ENCODE measurements at places on chromosomes 4 and X. TPM values are rescaled to one million over a fixed set of nuclear protein-coding genes. Genes with fewer than 3 reads are reported as not detected.

CSAG3 gene
- not detected for total RNA-seq

ATOH1 gene
- not detected for total RNA-seq

HSFX2 gene
- not detected for total RNA-seq

NDST3 gene
- not detected for total RNA-seq

ELMOD2 gene
- 19.3 TPM for total RNA-seq

MAGEB5 gene
- not detected for total RNA-seq

HCCS gene
- total RNA-seq: 19.4 TPM

ZNF330 gene
- 47.4 TPM for total RNA-seq

DNA sequence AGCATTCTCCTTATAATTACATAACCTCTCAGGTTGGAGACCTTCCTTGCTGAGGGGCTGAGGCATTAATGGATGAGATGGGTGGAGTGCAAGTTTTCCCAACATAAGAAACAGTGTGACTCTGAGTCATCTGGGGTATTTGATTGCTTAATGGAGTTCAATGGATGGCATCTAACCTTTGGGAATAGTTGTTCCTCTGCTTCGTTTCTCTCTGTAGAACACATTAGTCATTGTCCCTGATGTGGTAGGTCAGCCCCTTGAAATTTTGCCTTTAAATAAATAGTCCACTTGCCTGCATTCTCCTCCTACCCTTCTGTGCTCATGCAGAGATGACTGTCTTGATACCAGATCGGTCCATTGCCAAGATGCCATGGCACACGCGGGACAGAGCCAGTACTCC, 38.6 kb downstream of the SLITRK2 start:
- DNase-seq: no peak

DNA sequence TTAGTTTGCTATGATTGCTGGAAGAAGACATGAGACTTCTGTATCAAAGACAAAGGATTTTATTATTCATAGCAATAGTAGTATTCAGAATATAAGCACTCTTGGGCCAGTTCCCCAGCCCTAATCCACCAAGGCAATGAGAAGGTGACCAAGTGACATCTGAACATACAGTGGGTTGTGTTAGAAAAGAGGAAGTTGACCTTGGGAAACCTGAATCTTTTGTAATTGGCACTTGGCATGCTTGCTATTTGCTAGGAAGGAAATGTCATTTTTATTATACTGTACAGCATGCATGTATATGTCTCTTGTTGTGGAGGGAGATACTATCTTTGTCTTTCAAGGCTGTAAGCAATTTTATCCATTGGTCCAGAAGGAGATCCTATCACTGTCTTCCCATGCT, 216.1 kb upstream of the FAT1 start:
- no peak for DNase-seq

DNA sequence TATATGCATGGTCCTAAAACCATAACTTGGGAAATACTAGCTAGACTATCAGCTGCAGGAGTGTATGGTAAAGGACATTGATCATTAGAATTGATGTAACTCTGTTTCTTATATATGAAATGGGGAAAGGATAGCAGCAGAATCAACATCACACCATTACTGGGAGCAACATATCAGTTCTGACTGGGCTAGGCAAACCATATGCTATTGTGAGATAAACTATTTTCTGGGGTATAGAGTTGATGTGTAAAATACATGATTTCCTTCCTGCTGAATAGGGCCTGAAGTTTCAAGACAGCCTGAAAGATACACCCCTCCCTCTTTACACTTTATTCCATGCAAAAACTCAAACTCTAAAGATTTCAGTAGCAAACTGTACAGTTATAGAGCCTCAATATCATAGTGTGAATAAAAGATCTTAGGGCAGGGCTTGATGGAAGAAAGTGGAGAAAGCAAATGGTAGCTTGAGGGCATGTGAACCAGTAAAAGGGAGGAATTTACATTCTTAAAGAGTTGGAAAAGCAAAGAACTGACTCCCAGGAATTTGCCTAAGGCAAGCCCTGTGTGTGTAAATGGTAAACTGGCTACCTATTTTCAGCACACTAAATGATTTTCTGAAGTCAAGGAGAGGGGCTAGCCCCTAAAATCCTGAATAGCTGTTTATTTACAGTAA, 404.1 kb downstream of the MAPK10 start:
- no peak for DNase-seq

GRCh38 chrX:152917656-152918579, 20.1 kb downstream of the ZNF185 start:
- no peak for DNase-seq

DNA sequence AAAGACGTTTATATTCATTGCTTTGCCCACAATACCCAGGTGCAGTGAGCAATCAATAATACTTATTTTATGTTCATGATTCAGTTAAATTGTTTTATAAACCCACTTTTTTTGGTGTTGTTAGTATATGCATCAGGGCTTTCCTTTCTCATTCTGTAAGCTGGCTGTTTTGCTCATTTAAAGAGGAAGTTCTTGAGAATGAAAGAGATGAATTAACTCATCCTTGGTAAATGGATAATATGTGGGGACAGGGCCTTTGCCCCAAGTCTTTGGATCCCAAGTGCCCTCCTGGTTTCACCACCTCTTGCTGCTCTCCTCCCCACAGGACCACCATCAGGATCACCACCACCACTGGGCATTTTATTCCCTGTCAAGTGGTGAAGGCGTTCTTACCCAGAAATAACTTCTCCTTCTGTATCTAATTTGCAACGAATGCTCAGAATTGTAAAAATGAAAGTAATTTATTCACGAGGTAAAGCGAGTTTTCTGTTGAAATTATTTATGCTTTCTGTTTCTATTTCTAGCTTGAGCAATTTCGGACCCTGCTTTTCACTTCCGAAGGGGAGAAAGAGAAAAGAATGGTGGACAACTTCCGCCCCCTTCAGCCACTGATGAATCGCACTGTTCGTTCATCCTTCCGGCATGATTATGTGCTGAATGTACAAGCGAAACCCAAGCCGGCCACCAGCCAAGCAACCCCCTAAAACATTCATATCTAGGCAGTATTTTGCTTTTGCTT, 8.2 kb upstream of the ZRSR2 start:
- DNase-seq: no peak

DNA sequence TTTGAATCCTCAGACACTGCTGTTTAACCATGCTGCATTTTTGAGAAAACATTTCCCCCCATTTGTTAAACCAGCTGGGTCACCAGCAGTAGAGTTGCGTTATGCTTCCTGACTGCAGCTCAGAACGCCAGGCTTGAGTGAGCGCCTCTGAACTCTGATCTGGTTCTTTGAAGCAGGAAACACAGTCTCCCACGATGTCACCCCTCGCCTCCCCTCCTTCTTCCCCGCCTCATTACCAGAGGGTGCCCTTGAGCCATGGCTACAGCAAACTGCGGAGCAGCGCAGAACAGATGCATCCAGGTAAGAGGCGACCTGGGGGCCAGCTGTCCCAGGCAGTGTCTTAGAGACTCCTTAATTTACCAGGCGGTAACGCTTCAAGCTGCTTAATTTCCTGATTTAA, 78.4 kb downstream of the REPS2 start:
- DNase-seq: no peak

DNA sequence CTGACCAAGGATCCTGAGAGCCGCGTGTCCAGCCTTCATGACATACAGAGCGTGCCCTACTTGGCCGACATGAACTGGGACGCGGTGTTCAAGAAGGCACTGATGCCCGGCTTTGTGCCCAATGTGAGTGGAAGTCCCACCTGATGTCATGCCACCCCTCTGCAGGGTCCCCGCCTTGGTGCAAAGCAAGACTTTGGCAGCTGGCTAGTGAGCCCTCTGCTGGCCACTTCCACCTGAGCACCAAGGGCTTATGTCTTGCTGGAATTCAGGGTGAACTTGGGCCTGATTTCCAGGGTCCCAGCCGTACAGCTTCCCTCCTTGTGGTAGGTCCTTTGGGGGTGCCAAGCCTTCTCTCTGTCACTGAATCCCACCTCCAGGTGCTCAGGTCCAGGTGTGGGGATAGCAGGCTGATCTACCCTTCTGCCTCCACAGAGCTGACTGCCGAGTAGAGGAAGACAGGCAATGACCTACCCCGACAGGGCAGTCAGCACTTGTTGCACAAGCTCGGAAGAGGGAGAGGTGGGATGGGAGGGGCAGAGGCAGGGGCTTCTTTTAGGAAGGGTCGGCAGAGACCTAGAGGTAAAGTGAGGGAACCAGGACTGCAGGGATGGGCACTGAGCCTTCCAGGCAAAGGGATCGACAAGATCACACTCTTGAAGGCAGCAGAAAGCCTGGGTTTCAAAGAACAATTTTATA, 248.1 kb downstream of the EVC2 start:
- peak; percentile 61 for DNase-seq

DNA sequence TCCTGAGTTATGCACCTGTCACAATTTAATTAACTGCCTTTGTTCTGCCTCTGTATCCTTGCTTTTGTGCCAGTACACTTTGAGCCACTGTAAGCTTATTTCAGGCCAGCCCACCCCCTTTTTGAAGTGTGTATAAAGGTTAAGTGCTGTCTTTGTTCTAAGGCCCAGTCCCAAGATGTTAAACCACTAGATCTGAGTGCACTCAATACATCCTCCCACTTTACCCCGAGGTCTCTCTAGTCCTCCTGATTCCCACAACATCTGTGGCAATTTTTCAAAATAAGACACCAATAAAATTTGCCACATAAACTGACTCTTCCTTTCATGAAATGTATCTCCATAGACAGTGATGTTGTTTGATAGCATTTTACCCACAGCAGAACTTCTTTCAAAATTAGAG, 124.1 kb upstream of the SPIN4 start:
- no peak for DNase-seq

DNA sequence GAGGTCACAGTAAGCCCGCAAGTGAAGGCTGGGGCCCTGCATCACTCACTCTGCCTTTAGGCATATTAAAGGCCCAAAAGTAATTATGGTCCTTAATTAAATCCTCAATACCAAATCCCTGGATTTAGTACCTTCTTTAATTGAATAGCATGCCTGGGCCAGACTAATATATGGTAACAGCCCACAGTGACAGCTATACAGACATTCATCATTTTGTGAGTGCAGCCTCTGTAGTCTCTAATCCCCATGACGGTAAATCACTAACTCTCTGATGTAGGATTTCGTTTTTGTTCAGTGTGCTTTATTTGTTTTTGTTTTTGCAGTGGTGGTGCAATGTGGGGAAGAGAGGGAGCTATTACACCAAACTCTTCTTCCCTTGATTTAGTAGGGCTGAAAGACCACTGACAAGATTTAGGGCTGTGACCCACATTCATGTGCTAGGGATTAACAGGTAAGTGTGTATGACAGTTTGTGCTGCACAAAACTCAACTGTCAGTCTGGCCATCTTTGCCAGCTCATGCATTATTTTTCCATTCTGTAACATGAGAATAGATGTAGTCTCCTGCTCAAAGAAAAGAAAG, 60.6 kb upstream of the SLC39A8 start:
- DNase-seq: no peak

GRCh38 chrX:54980334-54980733, 13.7 kb downstream of the PFKFB1 start:
- DNase-seq: no peak

- no peak for DNase-seq
These were observed 130.6 kb downstream of the UGT8 start for GRCh38 chr4:114729068-114729738.

GRCh38 chrX:36388901-36389300, 469.4 kb downstream of the CFAP47 start:
- no peak for DNase-seq

GRCh38 chrX:12890467-12890866, 16.0 kb upstream of the TLR8 start:
- no peak for DNase-seq

- no peak for DNase-seq
These were observed 173.2 kb downstream of the LDB2 start for GRCh38 chr4:16725252-16725651.

GRCh38 chr4:20627866-20628265, 72.4 kb upstream of the PACRGL start:
- no peak for DNase-seq

- DNase-seq: no peak
These were observed 494.3 kb downstream of the IDS start for GRCh38 chrX:149010853-149011224.

DNA sequence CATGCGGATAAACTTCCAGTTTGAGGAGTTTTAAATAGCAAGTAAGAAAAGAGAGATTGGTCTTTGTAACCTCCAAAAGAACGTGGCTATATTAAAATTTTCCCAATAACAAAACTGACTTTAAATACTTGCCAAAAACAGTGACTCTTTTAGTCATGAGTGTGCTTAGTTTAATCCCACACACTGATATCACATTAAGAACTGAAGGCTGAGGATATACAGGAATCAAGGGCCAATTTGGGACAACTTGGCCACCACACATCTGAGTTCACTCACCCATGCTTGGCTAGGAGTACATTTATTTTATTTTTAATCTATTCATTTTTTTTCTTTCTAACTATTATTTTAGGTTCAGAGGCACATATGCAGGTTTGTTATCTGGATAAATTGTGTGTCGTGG, 110.2 kb downstream of the APBB2 start:
- DNase-seq: no peak

GRCh38 chrX:19931146-19931545, 43.7 kb upstream of the SH3KBP1 start:
- DNase-seq: no peak

DNA sequence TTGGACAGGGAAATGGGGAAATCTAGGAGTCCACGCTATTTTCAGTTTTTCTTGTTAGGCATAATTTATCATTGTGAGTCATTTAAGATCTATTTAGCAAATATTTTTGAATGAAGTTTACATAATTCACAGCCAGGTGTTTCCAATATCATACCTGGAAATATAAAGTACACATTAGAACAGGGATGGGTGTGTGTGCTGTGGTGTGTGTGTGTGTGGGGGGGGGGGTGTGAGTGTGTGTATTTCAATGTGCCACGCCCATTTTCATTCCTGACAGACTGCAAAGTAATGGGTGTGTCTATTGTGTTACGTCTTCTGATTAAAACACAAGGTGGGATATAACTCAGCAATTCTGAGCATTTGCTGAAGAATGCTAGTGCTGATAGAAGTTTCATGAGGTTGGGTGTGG, 33.2 kb downstream of the ARHGAP10 start:
- DNase-seq: no peak

- DNase-seq: no peak
These were observed 152.2 kb downstream of the TACR3 start for GRCh38 chr4:103567591-103567990.

DNA sequence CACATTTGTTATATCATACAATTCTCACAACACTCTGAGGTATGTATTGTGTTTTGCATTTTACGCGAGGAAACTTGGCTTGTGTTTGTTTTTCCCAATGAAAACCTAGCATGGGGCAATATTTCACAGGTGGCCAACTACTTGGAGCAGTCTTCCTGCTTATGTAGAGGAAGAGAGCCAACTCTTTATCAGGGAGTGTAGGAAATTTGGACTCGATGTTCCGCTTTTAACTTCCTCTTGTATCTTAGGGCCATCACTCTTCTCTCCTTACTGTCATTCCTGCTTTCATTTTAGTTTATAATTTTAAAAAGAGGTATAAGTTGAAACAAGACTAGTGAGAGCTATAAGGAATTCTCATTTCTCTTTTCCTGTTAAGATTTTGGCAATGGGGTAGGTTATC, 107.7 kb upstream of the RPS6KA3 start:
- DNase-seq: no peak

DNA sequence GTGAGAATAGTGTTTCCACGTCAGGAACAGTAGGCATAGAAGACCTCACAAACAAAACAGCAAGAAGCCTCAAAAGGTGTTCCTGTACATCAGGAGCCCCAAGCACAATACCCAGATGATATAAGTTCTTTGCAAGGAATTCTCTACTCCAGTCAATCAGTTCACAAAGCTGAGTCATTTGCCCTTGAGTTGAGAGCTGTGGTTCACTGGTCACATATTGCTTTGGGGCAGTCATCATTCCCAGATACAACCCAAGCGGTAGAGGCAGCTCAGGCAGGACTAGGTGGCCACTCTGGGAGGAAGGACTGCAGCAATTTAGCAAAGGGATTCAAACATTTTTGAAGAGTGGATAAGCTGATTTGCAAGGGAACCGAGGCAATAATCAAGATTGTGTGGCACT, 551.5 kb upstream of the ZFP42 start:
- no peak for DNase-seq

Measured in upper lobe of right lung (tissue), 1 donor.